ENCODE measurements at places on chromosomes 16 and 17.

DNA sequence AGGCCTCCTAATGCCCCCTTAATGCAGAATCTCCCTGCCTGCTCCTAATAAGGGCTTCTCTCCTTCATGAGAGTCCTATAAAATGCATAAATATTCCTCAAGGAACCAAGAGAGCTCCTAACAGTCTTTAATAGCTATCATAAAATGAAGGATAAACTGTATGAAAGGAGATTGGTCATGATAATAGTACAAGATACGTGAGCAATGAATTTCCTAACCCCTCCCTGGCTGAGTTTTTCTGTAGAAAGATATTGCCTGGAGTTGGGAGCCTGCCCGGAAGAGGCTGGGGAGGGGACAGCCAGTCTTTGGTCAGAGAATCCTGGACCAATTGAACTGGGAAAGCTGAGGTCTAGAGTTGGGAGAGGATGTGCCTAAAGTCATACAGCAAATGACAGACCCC, 321.9 kb upstream of the CDH5 start:
- no peak overlapping the region for H3K4me3 ChIP-seq
- no peaks in the 10 kb centered on the region for H3K36me3 ChIP-seq
- no peak for DNase-seq
- H3K27ac ChIP-seq, result no peak overlapping the region

DNA sequence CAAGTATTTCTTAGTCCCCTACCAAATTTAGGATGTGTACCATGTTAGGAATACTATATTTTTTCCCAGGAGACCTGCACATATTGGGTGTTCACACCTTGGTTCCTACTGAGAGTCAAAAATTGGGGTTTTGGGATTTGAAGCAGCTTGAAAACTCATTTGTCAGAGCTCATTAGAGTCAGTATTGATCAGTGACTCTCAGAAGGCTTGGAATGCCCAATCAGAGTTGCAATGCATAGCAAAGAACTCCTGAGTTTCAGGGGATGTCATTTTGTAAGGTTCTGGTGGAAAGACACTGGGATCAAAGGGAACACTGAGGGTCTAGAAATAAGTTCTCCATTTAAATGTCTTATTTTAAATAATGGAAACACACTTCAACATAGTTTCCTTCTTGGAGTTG, 5.1 kb downstream of the HLF start:
- H3K4me1 ChIP-seq, result peaks cover 11% of the 10 kb centered on the region
- no peak for DNase-seq
- H3K27ac ChIP-seq, result no peak overlapping the region
- H3K4me3 ChIP-seq, result no peak overlapping the region
- H3K27me3 ChIP-seq, result no peaks in the 10 kb centered on the region

DNA sequence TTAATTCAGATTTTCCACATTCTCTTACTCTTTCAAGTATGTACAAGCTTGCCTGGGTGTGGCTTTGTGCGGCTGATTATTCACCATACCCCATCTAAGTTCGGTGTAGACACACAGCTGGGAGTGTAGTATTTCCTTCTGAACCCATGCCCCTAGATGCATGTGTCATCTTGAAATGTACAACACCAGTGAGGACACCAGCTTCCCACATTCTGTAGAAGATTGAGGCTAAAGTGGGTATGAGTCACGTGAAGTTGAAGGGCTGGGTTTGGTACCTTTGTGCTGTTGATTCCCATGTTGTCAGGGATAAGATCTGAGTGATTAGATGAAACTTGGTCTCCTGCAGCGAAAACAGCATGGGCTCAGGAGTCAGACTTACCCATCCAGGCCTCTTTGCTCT, 14.6 kb upstream of the DHX8 start:
- no peaks in the 10 kb centered on the region for H3K36me3 ChIP-seq
- no peak overlapping the region for H3K4me3 ChIP-seq
- no peaks in the 10 kb centered on the region for H3K27me3 ChIP-seq
- DNase-seq, result no peak

DNA sequence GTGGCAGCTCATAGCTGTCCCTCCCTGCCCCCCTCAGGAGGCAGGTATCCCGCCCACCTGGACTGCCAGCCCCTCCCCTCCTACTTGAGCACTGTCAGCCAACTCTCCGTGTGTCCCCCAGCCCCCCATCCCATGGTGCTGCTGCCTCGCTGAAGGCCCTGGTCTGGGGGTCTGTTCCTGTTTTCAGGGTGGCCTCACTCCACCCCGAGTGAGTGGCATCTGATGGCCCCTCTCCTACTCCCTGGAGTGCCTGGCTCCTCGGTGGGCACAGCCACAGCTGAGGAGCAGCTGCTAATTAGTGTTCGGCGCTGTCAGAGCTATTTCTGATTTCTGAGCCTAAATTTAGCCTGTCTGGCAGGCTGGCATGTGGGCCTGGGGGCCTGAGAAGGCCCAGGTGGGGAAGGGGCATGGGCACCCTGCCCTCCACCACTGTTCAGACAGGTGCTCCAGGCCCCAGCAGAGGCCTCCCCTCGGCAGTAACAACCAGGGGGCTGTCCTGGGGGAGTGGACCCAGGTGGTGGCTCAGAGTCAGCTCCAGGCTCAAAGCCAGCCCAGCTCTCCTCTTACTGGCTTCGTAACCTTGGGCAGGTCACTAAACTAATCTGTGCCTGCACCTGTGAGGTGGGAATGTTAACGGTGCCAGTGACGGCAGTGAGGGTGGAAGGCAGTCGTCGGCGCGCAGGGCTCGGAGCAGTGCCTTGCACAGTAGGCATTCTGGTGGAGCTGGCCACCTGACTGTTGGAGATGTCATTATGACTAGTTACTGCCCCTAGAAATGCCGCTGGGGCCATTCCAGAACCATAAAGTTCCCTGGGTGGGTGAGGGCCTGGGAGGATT, 6.5 kb downstream of the FMNL1 start:
- peak; percentile 78 for DNase-seq
- H3K27ac ChIP-seq, result peak overlapping the region; percentile 10
- no peaks in the 10 kb centered on the region for H3K36me3 ChIP-seq
- H3K4me1 ChIP-seq, result peaks cover 14% of the 10 kb centered on the region
- H3K4me3 ChIP-seq, result no peak overlapping the region

DNA sequence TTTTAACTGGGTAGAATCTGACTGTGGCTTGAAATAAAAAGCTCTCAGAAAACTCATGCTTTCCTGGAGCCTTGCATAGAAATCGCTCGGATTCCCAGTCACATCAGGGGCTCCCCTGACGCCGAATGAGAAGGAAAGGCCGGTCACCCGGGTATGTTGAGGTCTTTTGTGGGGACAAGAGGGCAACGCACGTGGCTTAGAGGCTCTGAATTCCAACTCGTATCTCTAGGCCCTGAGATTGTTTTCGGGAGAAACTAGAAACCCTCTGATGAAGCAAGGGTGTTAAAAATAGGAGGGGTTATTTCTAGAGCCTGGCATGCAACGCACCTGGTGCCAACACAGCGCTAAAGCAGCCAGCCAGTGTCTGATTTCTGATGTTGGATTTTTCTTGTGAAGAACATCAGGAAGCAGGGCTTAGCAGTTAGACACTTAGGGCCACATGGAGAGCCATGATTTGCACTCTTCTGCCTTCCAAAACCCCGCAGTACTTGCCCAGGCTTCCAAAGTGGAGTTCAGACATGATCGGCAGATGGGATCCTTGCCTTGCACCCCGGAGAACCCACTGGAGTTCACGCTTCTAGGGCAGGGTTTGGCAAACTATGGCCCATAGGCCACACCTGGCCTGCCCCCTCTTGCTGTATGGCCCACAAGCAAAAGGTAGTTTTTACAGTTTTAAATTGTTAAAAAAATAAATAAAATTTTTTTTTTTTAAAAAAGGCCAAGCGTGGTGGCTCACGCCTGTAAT, 12.6 kb downstream of the CACNG1 start:
- H3K27ac ChIP-seq, result no peak overlapping the region
- H3K36me3 ChIP-seq, result no peaks in the 10 kb centered on the region
- H3K4me3 ChIP-seq, result no peak overlapping the region
- H3K4me1 ChIP-seq, result no peaks in the 10 kb centered on the region
- H3K27me3 ChIP-seq, result no peaks in the 10 kb centered on the region

DNA sequence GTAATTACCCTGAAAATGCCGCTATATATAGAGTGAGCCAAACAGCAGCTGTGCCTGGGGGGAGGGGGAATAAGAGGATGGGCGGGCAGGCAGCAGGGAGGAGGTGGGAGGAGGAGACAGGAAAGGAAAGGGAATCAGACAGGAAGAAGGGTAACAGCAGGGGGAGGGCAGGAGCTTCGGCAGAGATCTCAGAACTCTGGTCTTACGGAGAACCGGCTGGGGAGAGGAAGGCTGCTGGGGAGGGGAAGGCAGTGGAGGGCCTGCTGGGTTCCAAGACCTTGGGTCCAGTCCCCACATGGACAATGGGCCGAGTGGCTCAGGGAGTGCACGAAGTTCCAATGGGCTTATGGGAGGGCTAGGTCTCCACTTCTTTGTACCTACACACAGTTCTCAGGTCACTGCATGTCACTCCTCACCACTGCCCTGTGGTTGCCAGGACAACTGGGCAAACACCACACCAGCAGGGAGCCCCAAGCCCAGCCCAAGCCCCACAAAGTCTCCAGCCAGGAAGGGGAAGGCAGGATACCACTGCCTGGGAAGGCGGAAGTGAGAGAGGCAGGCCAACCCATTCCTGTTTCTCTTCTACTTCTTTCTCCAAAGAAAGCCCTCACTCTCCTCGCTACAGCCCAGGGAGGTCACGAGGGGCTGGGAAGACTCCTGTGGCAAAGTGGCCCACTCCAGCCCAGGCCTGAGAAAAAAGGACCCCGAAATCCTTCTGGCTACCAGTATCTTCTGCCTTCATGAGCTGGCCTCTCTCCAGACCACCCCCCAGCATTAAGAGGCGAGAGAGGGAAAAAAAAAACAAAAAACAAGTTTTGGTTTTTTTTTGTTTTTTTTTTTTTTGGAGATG, 25.3 kb downstream of the G6PC3 start:
- peaks cover 15% of the 10 kb centered on the region for H3K4me1 ChIP-seq
- peaks cover 18% of the 10 kb centered on the region for H3K36me3 ChIP-seq
- no peak for DNase-seq
- no peak overlapping the region for H3K27ac ChIP-seq
- H3K4me3 ChIP-seq, result no peak overlapping the region
- no peaks in the 10 kb centered on the region for H3K27me3 ChIP-seq

DNA sequence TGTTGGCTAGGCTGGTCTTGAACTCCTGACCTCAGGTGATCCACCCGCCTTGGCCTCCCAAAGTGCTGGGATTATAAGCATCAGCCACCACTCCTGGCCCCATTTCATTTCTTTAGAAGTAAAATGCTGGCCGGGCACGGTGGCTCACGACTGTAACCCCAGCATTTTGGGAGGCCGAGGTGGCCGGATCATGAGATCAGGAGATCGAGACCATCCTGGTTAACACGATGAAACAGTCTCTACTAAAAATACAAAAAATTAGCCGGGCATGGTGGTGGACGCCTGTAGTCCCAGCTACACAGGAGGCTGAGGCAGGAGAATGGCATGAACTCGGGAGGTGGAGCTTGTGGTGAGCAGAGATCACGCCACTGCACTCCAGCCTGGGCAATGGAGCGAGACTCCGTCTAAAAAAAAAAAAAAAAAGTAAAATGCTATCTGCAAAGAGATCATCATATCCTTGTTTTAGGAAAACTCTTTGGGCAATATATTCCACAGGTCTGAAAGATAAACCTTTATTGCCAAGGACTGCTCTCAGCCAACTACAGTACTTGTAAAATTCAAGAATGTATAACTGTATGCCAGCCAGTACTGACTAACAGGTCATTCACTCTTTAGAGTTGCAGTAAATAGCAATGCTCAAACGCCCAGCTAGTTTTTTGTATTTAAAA, 3.8 kb downstream of the GJC1 start:
- H3K36me3 ChIP-seq, result no peaks in the 10 kb centered on the region
- H3K4me1 ChIP-seq, result peaks cover 4% of the 10 kb centered on the region
- no peak overlapping the region for H3K4me3 ChIP-seq
- H3K27ac ChIP-seq, result no peak overlapping the region
- H3K27me3 ChIP-seq, result peaks cover 18% of the 10 kb centered on the region

DNA sequence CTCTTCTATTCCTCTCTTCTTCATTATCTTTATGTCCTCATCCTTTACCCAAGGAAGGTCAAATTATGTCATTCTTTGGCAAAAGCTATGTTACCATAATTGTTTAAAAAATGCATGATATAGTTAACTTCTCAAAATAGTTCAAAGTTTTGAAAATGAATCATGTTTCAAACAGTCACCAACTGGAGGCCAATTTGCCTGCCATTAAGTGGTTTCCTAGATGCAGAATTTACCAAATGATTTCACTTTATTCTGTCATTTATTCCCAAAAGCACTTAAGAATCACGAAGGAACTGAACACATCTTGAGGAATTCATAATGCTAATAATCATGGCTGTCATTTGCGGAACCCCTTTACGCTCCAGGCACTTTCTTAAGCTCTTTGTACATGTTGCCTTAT, 190.9 kb upstream of the CDH11 start:
- no peak overlapping the region for H3K4me3 ChIP-seq
- no peaks in the 10 kb centered on the region for H3K27me3 ChIP-seq
- no peak for DNase-seq
- H3K36me3 ChIP-seq, result no peaks in the 10 kb centered on the region
- no peak overlapping the region for H3K27ac ChIP-seq

DNA sequence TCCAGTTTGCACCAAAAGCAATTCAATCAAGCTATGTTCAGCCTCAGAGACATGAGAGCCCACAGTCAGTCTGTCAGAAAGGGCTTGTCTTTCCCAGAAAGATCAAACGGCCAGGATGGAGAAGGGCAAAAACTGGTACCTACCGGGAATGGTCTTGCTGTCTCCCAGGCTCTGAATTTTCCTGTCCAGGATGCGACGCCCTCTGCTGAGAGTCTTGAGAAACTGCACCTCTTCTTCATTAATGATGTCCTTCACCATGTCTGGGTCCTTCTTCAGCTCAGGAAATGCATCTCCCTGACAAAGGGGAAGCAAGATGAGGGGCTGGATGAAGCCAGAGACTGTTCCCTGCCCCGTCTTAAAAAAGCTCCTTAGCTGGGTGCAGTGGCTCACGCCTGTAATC, 15.8 kb upstream of the EXOSC6 start:
- H3K27ac ChIP-seq, result no peak overlapping the region
- no peak overlapping the region for H3K4me3 ChIP-seq
- H3K36me3 ChIP-seq, result peaks cover 60% of the 10 kb centered on the region
- no peaks in the 10 kb centered on the region for H3K27me3 ChIP-seq

- no peak overlapping the region for H3K4me3 ChIP-seq
- peaks cover 13% of the 10 kb centered on the region for H3K36me3 ChIP-seq
- peak overlapping the region; percentile 85 for H3K27ac ChIP-seq
- peaks cover 33% of the 10 kb centered on the region for H3K4me1 ChIP-seq
- H3K27me3 ChIP-seq, result no peaks in the 10 kb centered on the region
- peak; percentile 60 for DNase-seq
Observed at GRCh38 chr17:79952265-79952877, 83.3 kb downstream of the TBC1D16 start.
